ENCODE measurements at places on chromosomes 16 and 17. TPM values are rescaled to one million over a fixed set of nuclear protein-coding genes. Genes with fewer than 3 reads are reported as not detected.

Gene ZNF785
- total RNA-seq, result 22.3 TPM

- peaks cover 15% of the 10 kb centered on the region for H3K36me3 ChIP-seq
- no peaks in the 10 kb centered on the region for H3K27me3 ChIP-seq
- H3K4me3 ChIP-seq, result no peak overlapping the region
- no peak for DNase-seq
Observed at GRCh38 chr16:69349536-69349935, 2.0 kb downstream of the TMED6 start.

- peaks cover 43% of the 10 kb centered on the region for H3K36me3 ChIP-seq
- DNase-seq, result peak; percentile 43
- H3K4me1 ChIP-seq, result peaks cover 46% of the 10 kb centered on the region
- H3K4me3 ChIP-seq, result peak overlapping the region; percentile 69
- H3K27me3 ChIP-seq, result peaks cover 2% of the 10 kb centered on the region
Observed at GRCh38 chr16:84652566-84652965, 4.3 kb downstream of the KLHL36 start.

DNA sequence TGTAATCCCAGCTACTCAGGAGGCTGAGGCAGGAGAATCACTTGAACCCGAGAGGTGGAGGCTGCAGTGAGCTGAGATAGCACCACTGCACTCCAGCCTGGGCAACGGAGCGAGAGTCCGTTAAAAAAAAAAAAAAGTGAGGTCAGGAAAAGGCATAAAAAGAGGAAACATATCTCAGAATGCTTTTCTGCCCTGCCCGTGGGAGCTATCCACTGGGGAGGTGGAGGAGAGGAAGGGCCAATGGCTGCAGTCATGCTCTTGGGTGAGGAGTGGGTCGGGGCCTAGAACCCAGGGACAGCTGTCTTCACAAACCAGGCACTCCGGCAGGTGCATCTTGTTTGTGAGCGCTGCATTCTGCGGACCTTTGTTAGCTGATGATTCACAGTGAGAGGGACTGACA lies 60.0 kb upstream of the CDC42EP4 start:
- peaks cover 5% of the 10 kb centered on the region for H3K27me3 ChIP-seq
- no peak overlapping the region for H3K27ac ChIP-seq
- no peak for DNase-seq
- H3K36me3 ChIP-seq, result peaks cover 1% of the 10 kb centered on the region

DNA sequence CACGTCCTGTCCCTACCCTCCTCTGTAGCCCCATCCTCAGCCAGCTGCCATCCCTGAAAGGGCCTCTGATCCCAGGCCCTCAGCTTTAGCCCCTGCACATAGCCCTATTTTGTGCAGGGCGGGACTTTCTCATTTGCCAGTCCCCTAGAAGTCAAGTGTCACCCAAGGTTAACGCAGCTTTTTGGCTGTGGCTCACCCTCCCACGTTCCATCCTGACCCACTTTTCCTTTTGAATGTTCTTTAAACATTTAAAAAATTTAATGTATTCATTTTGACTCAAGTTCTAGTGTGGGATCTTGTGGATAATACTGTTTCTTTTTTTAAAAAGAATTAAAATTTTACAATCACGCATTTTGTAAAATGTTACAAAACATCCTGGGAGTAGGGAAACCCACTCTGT lies 62.2 kb upstream of the LGALS9 start:
- peaks cover 10% of the 10 kb centered on the region for H3K36me3 ChIP-seq
- DNase-seq, result no peak
- H3K4me1 ChIP-seq, result peaks cover 52% of the 10 kb centered on the region

Measured in activated naive CD8-positive, alpha-beta T cell treated with anti-CD3 and anti-CD28 coated beads, Interleukin-2, amount 10 ng/mL, durations not matched to agents 7 days and 5 days (primary cell).